ENCODE measurements at places on chromosomes 11 and 22.
A peak's percentile ranks its signal among the peaks of the same experiment; 100 is the strongest.

DNA sequence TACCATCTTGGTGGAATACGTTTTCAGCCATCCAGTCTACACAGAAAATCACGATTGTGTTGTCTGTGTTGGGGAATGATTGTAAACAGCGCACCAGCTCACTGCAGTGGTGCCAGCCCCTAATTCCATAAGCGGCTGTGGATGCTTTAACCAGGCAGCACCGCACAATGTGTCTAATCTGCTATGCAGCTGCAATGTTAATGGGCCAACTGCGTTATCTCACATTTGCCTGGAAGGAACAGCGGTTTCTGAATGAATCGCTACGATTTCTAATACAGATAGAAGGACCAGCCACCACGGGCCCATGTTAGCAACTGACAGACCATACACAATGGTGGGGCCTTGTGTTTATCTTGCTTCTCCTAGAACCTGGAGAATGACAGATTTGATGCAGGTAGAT is 384.5 kb upstream of the KIRREL3 start:
- no peak for DNase-seq

- DNase-seq, result peak; percentile 20
Measured at GRCh38 chr22:37818409-37819104, 4.6 kb upstream of the GALR3 start.

DNA sequence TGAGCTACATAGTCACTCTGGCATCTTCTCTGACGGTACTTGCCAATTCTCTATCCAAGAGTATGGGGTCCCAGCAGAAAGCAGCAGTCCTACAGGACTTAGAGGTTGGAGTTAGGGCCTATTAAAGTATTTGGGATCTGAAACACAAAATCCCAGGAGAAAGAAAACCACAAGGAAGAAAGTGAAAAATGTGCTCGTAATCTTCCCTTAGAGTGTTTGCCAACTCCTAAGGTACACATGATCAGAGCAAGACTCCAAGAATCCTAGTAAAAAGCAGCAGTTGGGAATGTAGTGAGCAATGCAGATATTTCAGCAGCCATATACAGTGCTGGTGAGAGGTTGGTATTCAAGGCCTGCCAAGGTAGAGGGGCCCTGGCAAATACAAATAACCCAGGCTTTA is 71.6 kb downstream of the EXT2 start:
- no peak for DNase-seq

DNA sequence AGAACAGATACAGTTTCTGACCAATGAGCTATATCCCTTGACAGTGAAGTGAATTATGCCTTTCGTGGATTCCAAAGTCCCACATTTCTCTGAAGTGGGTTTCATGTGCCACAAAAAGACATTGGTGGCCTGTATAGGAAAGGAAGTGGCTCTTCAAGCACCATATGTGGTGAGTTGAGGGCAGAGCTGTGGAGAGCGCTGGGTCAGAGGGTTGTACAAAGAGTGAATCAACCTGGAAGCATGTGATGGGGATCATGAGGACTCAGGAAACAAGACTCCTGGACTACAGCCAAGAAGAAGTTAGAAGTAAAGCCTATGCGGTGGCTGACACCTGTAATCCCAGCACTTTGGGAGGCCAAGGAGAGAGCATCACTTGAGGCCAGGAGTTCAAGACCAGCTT is 579 bp upstream of the SLC5A4 start:
- no peak for DNase-seq

DNA sequence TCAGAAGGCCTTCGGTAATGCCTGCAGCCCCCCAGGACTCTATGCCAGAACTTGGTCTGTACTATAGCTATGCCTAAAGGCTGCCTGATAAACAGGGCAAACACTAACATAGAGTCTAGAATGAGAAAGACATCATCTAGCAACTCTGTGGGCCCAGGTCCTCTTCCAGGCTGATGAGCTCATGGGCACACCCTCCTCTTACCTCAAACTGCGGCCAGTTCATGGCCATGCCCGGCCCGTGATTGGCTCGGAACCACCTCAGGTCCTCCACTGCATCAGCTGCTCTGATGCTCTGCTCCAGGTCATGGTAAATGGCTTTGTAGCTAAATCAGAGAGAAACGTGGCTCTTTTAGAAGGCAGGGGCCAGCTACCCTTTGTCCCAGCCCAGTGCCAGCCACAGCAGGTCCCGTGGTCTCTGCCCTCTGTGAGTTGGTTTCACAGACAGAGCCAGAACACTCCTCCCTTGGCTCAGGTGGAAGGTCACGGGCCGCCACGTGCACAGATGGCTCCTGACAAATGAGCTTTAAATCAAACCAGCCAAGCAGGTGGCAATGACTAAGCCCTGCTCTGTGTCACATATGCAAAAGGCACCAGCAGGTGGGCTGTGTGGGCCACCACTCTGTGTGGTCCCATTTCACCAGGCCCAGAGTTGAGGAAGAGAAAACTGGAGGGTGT is 25.0 kb upstream of the ARFGAP3 start:
- no peak for DNase-seq

DNA sequence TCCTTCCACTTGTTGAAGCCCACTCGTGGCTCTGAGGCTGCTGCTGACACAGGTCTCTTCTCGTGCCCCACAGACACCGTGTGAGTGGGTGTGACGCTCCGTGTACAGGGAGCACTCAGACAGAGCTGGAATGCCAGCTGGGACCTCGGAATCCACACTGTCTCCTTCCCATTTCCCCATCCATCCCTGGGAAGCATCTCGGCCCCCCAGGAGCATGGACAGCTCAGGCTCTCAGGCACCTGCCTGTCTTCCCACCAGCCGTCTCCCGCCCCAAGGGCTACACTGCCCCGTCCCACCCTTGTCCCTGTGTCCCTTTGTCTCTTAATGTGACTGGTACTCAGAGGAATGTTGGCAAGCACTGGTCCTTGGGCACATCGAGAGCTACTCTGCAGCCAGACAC is 63.8 kb downstream of the ARHGAP8 start:
- DNase-seq, result no peak

GRCh38 chr11:35290876-35291275 is 128.5 kb downstream of the SLC1A2 start:
- no peak for DNase-seq

GRCh38 chr22:25709758-25710157 is 32.2 kb upstream of the MYO18B start:
- DNase-seq, result no peak

- no peak for DNase-seq
Measured at GRCh38 chr11:37967635-37968034, 1369.6 kb upstream of the RAG2 start.

DNA sequence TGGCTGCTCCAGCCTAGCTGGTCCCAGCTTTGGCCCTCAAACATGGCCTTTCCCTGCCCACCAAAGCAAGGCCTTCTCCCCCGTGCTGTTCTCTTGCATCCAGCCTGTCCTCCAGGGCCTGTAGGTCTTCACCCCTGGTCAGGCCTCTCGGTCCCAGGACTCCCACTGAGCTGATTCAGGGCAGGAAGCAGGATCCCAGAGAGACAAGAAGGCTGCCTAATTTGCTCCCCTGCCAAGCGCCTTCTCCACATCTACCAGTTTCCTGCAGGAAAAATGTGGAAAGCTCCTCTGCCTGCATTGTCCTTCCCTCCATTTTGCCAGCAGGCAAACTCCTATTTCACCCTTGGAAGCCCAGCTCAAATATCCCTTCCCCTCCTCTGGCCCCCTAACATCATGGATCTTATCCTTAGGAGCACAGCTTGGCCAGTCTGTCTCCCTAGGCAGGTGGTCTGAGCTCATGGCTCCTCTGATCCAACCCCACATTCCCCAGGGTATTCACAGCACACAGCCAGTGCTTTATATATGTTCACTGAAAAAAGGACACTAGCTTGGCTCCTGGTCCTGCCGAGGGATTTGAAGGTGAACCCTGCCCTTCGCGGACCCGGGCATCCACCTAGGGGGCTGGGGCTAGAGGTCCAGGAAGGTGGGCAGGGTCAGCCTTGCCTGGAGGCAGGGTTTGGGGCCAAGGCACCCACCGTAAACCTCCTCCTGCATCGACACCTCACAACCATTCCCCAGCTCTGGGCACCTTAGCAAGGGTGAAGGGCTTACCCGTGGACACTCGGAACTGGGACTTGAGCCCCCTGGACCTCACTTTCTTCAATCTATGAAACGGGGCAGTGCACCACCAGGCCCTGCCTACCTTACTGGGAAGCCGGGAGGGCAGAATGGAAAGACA is 968 bp downstream of the RHBDD3 start:
- DNase-seq, result no peak

DNA sequence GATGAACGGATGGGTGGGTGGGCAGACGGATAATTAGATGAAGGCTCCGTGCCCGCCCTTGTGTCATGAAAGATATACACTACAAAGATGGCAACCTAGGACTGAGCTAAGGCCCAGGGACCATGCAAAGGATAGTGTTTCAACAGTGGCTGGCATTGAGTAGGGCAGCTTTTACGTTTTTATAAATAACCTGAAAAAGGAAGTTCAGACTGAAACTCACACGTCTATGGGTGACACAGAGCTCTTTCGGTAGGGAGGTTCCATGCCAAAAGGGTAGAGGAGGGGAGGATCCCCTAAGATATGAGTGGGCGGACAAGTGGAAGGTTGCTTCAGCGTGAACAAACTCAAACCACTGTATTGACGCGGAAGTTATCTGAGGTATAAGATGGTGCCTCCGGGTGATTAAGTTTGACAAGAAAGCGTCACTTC is 90.5 kb downstream of the UBASH3B start:
- no peak for DNase-seq

GRCh38 chr11:9616858-9617257 is 43.4 kb downstream of the WEE1 start:
- no peak for DNase-seq

GRCh38 chr11:111189466-111189865 is 56.1 kb upstream of the POU2AF2 start:
- no peak for DNase-seq

GRCh38 chr11:119295178-119295577 is 21.8 kb downstream of the MCAM start:
- no peak for DNase-seq

GRCh38 chr22:29840498-29840897 is 2.4 kb upstream of the ASCC2 start:
- DNase-seq, result no peak

GRCh38 chr22:38965614-38966379 is 8.4 kb downstream of the APOBEC3A start:
- DNase-seq, result no peak

- DNase-seq, result no peak
Measured at GRCh38 chr11:113248702-113249490, 65.5 kb upstream of the TTC12 start.

GRCh38 chr11:115054570-115055538 is 376.5 kb downstream of the NXPE2 start:
- no peak for DNase-seq

- no peak for DNase-seq
Measured at GRCh38 chr11:76288166-76288980, 82.1 kb upstream of the WNT11 start.

DNA sequence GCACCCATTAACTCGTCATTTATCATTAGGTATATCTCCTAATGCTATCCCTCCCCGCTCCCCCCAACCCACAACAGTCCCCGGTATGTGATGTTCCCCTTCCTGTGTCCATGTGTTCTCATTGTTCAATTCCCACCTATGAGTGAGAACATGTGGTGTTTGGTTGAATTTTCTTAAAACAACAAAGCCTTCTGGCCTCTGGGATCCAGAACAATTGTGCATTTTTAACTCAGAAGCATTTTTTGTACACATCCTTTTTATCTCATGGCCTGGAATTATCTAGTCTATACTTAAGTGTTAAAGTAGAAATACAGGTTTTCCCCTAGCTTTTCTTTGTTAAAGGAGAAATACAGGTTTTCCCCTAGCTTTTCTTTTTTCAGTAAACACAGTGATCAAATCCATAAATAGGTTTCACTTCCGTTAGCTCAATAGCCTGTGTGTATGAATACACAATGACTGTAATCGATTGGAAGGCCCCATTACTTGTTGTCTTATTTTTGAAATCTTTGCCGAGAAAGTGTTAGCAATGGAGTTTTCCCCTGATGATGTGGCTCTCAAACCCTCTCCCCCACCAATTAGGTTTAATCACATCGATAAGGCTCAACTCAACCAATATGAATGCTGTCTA is 125.6 kb upstream of the PITPNB start:
- no peak for DNase-seq

DNA sequence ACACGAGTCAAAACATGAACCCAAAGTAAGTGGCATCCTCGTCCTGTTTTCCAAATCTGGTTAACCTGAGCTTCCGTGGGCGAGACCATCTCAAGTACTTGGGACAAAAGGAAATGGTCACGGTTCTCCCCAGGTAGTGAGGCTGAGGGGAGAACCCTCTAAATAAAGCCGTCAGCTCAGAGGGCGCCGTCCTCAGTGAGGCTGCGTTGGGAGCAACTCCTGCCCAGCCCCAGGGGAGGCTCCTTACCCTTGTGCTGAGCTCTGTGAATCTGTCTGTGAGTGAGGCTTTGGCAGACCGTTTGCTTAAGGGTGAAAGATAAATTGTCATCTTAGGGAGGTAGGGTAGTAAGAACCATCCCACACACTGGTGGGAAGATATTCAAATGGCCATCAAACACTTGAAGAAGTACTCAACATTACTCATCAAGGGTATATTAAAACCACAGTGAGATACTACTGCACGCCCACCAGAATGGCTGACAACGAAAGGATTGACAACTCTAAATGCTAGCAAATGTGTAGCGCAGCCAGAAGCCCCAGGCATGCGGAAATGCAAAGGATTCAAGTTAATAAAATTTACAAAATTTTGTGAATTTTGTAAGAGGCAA is 321.0 kb downstream of the TBC1D22A start:
- no peak for DNase-seq

DNA sequence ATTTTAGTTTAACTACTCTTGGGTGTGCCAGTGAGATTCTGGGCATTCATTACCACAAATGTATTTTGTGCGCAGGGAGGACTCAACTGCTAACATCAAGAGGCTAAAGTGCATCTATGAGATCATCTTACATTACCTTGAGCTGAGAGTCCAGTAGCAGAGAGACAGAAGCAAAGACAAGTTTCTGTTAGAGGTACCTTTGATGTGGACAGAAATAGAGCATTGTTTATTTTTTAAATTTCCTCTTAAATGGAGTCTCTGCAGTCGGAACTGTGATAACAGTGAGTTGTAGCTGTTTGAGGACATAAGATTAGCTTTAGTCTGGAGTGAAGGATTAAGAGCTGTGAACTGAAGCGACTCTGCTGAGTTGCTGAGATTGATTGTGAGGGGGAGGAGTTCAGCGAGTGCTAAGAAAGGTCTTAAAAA is 297.0 kb downstream of the CADM1 start:
- DNase-seq, result no peak

DNA sequence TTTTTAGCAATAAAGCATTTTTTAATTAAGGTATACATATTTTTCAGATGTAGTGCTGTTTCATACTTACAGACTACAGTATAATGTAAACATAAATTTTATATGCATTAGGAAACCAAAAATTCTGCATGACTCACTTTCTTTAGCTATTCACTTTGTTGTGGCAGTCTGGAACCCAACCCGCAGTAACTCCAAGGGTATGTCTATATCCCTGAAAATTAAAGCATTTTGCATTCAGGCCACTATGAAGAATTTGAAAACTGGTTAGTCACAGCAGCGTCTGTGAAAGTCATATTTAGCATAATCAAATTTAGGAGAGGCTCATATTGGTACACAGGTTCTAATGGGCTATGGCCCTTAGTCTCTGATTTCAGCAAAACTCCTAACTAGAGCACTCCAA is 46.8 kb downstream of the BBOX1 start:
- DNase-seq, result no peak

GRCh38 chr11:74663315-74663714 is 67.9 kb downstream of the CHRDL2 start:
- DNase-seq, result no peak

GRCh38 chr11:87128372-87128771 is 90.6 kb downstream of the TMEM135 start:
- DNase-seq, result no peak
